ENCODE measurements at places on chromosomes 5 and 9. TPM values are rescaled to one million over a fixed set of nuclear protein-coding genes. Genes with fewer than 3 reads are reported as not detected.

GRCh38 chr5:138508958-138509357, 34.1 kb downstream of the ETF1 start:
- no peaks in the 10 kb centered on the region for H3K27me3 ChIP-seq
- peaks cover 75% of the 10 kb centered on the region for H3K36me3 ChIP-seq
- H3K27ac ChIP-seq: peak overlapping the region; percentile 67
- peaks cover 20% of the 10 kb centered on the region for H3K4me1 ChIP-seq
- DNase-seq: no peak

DNA sequence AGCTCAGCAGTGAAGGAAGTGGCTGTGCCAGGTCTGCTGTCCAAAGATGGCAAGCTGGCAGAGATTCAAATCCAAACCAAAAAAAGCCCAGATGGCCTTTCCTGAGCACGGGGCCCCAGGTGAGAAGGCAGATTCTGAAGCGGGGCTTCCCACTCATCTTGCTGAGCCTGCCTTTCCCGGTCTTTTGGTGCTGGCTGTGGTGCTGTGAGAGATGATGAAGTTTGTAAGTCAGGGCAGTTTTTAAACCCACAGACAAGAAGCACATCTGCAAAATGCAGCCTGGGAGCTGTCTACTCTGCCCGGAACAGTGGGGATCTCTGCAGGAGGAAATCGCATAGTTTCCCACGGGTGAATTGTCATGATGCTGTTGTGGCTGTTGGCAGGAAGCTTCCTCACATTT, 85.0 kb upstream of the IRX4 start:
- no peaks in the 10 kb centered on the region for H3K4me1 ChIP-seq
- H3K4me3 ChIP-seq: no peak overlapping the region
- H3K27ac ChIP-seq: no peak overlapping the region
- no peak for DNase-seq
- no peaks in the 10 kb centered on the region for H3K36me3 ChIP-seq

SMARCA2 gene
- total RNA-seq: 147 TPM

RNF183 gene
- not detected for total RNA-seq

TMEM252 gene
- total RNA-seq: 0.30 TPM
